ENCODE measurements at places on chromosomes 3 and 15. TPM values are rescaled to one million over a fixed set of nuclear protein-coding genes. Genes with fewer than 3 reads are reported as not detected.

The HTR3E gene
- not detected for total RNA-seq

The OSBPL10 gene
- total RNA-seq: 15.5 TPM

The ERICH6 gene
- total RNA-seq: not detected

The RTP3 gene
- total RNA-seq: not detected

The IL20RB gene
- 0.76 TPM for total RNA-seq

The STRA6 gene
- 68.8 TPM for total RNA-seq

The CLDN1 gene
- 28.5 TPM for total RNA-seq

All from A549 treated with RU486 at 1 μM for 4 hours (cell line).